ENCODE measurements at places on chromosomes 5 and 9.

GRCh38 chr9:126207256-126207655 is 119.4 kb upstream of the MVB12B start:
- DNase-seq = no peak

- no peak for DNase-seq
These were observed 73.5 kb downstream of the SLF1 start for GRCh38 chr5:94691949-94692348.

DNA sequence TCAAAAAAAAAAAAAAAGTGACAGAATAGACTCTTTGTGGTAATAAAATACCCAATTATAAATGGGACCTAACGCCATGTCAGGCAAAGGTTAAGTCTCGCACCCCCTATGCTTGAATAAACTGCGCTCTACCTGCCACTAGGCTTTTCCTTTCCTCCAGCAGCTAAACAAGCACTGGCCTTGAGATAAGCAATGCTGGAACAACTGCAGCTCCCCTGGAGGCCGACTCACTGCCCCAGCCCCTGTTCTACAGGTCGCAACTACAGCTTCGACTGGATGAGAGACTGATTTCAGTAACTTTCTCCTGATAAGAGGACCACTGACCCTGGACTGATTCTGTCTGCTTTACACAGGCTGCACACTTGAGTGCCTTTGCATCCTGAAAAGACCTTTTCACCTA is 210.2 kb downstream of the HSPA4 start:
- DNase-seq = no peak

DNA sequence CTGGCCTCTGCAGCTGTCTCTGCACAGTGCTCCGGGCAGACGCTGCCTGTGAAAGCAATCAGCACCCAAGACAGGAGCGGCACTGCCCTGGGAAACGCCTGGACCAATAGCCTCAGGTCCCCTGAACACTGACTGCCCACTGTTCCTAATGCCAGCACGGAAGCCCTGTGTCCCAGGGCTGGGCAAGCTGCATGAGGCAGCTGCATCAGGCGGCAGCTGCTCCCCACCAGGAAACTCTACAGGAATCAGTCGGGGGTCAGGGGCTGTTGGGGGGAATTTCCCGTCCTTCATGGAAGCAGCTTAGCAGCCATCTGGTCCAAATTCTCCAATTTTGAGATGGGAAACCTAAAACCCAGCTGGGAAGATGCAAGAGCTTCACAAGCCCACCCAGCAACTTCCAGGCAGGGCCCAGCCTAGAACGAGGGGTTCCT is 118.6 kb downstream of the VAV2 start:
- no peak for DNase-seq

DNA sequence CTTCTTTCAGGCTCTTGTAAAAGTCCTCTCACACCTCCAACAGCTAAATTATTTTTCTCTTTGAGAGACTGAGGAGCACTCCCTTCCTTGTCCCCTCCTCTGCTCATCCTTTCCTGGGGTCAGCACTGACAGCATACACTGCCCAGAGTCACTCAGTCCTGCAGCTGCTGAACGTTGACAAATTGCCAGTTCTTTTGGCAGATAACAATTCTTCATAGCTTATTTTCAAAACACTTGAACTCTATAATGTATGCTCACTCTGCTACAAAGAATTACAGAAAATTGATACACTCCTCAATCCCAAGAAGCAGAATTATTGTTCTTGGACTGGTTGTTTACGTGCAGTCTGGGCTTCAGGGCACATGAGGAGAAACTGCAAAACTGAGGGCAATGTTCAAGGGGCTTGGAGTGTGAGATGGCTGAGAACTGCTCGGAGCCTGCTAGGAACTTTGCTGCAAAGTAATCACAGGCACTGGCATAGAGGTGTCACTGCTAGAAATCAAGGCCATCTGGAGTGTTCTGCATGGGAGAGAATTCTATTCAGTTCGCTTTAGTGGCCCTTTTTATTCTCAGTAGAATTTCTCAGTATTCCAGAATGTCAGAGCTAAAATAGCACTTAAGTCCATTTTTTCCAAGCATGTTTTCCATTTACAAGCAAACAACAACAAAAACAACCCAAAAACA is 96.4 kb upstream of the SPOCK1 start:
- no peak for DNase-seq

DNA sequence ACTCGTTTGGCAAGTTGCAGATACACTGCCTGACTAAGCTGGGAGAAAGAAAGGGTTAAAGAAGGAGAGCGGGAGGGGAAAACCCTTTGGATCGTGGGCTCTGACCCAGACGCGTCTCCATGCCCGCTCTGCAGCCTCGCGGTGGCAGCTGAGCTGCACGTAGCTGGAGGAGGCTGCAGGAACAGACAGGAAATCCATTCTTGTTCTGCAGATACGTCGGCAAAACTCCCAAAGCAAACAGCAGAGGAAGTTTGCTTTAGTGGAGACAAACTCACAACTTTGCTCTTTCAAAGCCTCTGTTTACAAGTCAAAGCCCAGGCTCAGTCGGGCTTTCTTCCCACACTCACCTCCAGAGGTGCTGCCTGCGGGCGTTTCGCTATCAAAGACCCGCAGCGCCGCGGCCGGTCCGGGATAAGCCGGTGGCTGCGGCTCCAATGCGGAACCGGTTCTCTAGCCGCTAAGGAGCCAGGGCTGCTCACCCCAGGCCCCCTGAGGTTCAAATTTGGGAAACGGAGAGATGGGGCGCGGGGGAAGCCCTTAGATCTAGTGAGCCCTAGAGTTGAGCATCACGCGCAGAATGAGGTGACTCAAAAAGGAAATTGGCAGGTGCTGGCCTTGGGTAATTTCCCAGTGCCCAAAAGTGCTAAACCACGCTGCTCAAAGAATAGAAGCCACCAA is 60.7 kb downstream of the MAT2B start:
- no peak for DNase-seq

DNA sequence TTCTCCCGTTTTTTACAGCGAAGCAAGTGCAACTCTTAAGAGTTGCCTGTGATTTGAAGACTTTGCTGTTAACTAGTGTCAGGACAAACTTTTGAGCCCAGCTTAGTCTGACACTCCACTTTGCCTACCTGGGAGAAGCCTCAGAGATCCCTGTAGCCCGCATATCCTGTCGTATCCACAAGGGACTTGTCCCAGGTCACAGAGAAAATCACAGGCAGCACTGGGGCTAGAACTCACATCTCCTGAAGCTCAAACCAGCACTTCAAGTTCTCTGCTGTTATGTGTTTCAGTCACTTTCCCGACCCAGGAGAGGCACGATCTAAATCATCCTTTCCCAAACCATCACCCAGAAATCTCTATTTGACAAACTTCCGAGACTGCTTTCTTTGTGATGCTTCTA is 584.5 kb downstream of the ACTL7B start:
- DNase-seq = no peak

DNA sequence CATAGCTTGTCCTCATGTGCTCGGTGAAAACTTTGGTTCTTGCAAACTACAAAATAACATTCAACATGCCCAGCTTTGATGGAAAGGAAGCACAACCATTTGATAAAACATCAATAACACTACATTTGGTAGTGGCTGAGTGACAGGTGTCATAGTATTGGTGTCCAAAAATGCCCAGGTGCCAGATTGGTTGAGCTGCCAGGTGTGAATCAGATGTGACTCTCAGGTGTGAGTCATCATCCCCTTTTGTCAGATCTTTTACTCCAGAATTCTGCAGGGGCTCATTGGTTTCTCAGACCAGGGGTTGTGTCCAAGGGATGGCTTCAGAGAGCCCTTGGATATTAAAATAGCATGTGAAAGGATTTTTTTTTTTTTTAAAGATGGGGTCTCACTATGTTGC is 22.5 kb upstream of the POMT1 start:
- no peak for DNase-seq

DNA sequence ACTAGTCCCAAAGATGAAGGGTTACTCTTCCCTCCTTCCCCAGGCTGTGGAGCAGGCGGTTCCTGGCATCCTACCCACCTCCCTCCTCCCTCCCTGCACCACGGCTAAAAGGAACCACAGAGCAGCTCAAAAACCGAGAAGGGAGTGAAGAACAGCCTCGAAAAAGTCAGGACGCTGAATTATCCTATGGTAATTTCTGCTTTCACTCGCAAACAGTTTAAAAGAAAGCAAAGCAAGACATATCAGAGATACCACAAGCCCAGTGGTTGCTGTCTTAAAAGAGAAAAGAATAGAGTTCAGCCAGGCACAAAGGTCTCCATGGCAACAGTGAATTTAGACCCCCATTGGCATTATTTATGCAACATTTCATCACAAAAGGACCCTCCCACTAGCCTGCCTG is 315.4 kb downstream of the CTNND2 start:
- DNase-seq = no peak

DNA sequence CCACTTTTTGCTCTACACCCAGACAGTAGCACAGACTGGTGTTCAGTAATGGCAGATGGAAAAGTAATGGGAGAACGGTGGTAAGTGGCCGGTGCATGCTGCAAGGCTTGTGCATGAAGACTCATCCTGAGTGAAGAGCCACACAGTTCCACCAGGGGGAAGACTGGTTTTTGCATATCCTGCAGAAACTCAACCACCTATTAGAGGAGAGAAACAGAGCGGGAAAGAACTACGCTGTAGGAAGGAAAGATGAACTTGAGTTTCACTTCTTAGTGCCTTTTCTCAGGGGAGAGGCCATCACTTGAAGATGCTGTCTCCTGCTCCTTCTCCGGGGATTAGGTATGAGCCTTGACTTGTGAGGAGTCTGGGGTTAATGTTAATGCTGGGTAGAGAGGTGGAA is 9.4 kb upstream of the PRSS3 start:
- DNase-seq = no peak

DNA sequence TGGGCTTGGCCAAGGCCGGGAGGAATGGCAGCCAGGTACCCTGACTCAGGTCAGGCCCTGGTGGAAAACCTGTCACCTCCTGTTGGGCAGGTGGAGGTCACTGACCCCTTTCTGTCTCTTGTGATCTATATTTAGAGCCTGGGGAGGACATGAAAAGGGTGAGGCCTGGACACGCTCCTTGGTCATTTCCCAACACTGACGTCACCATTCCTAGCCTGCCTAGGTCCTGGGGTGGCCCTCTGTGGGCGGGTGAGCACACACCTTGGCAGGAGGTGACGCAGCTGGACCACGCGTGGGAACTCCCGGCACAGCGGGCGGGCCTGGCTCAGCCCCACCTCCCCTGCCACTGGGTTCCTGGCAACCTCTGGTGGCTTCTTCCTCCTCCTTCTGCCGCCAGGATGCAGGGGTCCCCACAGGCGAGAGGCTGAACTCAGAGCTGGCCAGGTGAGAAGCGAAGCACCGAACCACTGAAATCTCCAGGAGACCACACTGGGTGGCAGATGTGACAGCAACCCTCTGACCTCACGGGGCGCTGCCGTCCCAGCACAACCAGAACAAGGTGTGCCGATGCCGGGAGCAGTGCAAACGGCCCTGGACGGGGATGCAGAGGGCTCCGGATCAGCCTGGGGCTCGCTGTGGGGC is 6.4 kb upstream of the RALGDS start:
- peak; percentile 89 for DNase-seq

GRCh38 chr5:121027636-121028035 is 563.5 kb downstream of the PRR16 start:
- DNase-seq = no peak

GRCh38 chr5:158543539-158544387 is 556.0 kb downstream of the EBF1 start:
- no peak for DNase-seq

DNA sequence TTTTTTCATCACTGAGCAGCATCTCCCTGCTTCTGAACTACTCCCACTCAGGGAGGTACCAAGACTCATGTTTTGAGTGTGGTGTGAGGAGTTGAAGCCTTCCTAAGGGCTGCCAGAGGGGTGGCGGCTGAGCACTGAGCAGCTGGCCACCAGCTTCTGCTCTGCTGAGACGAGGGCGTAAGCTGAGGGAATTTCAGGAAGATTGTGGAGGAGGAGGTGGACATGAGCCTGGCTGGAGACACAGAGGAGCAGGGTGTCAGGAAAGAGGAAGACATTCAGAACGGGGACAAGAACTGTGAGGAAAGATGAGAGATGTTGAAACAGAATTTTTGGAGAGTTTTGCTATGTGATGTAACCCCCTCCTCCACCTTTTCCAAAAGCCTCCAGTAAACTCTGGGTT is 7.8 kb downstream of the LCP2 start:
- DNase-seq = no peak

DNA sequence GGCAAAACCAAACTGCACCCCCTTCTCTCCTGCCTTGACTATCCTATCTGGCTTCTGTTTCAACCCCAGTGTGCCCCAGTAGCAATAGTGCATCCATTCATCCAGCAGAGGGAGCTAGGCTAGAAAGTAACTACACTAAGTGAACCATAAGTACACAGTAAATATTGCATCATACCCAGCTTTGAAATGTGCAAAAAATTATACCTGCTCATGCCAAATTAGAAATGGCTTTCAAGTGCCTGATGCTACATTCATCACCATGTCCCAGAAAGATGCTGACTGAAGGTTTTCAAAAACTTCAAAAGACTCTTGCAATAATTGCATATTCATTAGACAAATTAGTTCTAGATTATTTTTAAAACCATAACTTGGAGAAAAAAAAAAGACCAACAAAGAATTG is 153.5 kb downstream of the PRELID2 start:
- peak; percentile 39 for DNase-seq

DNA sequence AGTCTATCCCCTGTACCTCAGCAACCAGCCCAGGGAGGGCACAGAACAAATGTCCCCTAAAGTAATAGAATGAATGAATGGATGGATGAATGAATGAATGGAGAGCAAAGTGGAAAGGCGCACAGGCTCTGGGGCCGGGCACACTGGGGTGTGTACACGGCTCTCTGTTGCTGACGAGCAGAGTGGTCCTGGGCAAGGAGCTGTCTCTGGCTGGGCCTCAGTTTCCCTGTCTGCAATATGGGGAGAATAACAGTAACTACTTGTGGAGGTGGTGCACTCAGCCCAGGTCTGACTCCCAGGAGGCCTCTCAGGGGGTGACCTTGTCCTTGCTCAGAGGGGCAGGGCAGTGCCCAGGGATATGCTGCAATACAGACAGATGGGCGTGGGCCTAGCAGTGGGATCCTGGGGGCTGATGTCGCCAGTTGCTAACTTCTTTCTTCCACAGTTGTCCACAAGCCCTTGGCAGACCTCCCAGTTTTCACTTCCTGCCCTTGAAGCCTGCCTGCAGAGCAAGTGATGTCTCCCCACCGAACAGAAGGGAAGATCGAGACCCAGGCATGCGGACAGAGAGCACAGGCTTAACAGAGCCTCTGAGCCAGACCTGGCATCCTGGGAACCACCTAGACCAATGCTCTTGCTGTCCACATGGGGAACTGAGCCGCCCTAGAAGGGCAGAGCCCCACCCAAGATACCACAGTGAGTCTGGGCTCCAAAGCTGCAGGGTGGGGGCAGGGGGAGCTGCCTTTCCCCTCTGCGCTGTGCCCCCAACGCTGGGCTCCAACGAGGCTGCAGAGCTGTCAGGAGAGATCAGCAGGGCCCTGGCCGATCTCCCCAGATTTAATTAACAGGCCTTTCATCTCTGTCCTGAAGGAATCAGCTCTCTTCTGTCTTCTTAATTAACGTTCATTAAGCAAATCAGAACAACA is 13.6 kb upstream of the LAMC3 start:
- DNase-seq = no peak
